Choroid plexus epithelial cell (primary cell): ENCODE measurements at places on chromosomes 4 and X.

GRCh38 chr4:77097611-77098010 lies 21.8 kb upstream of the CCNI start:
- DNase-seq, result no peak

DNA sequence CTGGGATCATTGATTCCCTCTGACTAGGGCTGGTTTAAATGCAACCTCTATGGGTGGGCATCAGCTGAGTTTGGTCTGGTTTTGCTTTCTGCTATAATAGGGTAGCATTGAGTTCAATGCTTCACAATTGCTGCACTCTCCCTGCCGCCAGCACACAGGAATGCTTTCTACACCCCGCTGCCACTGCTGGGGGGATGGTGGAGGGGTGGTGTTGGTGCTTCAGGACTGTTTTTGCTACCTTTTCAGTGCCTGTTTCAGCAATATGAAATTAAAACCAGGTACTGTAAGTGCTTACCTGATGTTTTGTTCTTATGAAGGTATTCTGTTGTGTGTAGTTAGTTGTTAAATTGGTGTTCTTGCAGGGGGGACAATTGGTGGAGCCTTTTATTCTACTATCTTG lies 67.7 kb downstream of the GNL3L start:
- DNase-seq, result no peak

- peak; percentile 44 for DNase-seq
These were observed 249.4 kb downstream of the ARHGAP10 start for GRCh38 chr4:147981305-147981704.

GRCh38 chrX:70907900-70908299 lies 611 bp downstream of the TEX11 start:
- no peak for DNase-seq

- no peak for DNase-seq
These were observed 38.4 kb upstream of the ENPP6 start for GRCh38 chr4:184255871-184256642.

DNA sequence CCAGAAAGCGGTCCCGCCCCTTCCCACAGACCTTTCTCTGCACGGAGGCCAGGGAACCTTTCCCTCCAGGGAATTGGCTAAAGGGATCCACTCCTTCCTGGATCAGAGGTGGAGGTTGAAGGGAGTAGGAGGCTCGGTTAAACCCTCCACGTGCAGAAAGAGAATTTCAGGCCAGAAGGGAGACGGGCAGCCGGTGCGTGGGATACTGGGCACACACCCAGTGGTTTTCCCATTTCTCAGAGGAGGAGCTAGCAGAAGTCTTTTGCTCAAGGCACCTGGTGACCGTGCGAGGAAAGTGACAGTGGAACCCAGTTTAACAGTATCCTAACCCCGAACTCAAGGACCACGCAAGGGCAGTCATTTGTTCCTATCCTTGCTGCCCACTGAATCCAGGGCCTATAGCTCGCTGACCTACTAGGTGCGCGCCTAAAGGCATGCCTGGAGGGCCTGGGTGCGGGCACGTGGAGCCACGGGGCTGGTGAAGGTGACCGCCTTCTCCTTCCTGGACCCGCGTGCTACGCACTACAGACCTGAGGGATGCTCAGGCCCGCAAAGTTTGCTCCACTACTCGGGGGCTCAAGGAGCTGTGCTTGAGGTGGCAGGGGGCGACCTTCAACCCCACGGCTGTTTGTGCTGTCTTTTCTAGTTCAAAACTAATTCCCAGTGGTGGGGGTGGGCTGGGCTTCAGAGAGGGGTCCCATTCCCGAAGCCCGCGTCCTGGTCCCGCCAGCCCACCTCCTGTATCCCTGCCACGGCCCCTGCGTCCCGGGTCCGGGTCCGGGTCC lies 587 bp upstream of the AFF2 start:
- no peak for DNase-seq

DNA sequence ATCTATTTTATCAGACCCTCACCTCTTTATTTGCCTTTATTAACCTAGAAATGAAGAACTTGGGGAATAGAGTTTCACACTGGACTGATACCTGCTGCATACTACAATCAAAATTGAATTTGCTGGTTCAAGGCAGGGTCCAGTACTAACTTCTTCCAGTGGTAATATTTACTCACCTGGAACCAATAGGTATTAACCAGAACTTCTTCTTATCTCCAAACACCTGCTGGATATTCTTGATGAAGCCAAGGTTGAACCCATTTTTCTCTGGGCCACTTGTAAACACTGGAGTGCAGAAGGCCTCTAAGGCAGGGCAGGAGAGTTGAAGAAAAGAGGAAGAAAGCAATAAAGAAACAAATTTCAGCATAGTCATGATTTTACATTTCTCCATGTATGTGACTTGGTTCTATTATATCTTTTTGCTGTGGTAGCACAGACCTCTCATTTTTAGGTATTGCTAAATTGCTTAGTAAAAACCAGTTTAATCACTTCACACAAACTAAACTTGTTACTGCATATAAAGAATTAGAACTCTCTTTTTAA lies 101.1 kb downstream of the ZDHHC15 start:
- no peak for DNase-seq

DNA sequence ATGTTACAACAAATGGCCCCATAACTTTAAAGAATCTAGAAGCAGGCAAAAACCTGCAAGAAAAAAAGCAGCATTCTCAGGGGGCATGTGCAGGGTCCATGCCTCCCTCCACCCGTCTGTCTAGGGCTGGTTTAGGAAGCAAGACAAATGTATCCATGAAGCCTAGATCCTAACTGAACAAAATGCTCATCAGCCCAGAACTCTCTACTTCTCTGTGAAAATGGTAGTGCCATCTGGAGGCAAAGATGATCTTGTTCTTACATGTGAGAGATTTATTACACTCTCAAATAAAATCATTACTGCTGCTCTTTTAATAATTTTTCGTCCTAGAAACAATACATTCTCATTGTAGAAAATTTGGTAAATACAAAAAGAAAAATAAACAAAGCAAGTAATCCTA lies 26.7 kb downstream of the NR3C2 start:
- DNase-seq, result peak; percentile 50

GRCh38 chr4:55993994-55994663 lies 45.4 kb downstream of the CEP135 start:
- no peak for DNase-seq

DNA sequence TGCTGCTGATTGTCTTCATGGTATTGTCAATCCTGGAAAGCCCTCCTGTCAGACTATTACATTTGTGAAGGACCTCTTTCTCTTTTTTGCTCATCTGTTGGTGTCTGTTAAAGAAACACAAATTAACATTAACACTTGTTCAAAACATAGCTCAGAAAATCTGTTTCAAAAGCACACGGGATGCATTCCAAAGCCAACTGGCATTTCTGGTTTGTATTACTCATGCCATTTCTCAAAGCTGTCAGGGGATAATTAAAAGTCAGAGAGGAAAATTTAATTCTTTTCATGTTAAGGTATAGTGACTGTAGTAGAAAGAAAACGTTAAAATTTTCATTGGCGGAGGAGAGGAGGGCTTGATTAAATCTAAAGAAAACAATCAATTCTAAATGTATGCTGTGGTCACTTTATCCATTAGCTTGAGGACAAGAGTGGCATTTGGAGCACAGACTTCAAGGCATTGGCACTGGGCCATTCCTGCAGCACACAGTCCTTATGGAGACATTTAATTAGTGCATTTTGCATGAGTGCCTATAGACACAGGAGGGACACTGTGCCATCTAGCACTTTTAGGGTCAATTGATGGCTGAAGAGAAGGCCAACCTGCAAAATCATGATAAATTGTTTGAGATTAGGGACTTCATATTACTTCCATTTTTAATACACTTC lies 21.2 kb upstream of the GLRA2 start:
- no peak for DNase-seq

GRCh38 chr4:76272073-76272472 lies 20.6 kb downstream of the FAM47E start:
- DNase-seq, result no peak

DNA sequence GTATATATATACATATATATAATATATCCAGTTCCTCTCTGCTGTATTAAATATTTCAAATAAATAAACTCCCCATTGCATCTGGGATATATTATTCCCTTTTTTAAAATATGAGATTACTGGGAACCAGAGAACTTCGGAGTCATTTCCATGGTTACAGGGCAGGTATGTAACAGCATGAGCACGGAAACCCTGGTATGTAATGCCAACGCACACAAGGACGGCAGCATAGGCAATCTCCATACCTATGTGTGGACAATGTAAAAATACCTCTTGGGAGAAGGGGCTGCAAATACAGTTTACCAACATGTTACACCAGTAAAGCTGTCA lies 62.8 kb downstream of the NUDT10 start:
- DNase-seq, result no peak

GRCh38 chr4:146916479-146917076 lies 29.1 kb downstream of the TTC29 start:
- DNase-seq, result peak; percentile 69

DNA sequence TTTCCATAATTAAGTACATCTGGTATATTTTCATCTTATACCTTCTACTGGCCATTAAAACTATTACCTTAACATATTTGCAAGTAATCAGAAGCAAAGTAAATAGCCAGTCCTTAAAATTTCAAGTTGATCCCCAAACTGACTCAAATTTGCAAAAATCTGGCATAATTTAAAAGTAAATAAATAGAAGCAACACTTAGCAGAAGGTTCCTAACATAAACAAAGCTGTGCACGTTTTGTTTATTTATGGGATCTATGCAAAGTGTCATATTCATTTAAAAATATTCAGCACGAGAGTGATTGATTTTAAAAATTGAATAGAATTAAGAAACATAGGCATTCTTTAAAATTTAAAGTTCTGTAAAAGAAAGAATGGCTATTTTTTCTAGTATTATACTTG lies 9.8 kb upstream of the CXXC4 start:
- DNase-seq, result no peak

- DNase-seq, result no peak
These were observed 21.1 kb downstream of the MAGEB16 start for GRCh38 chrX:35819241-35819640.

- DNase-seq, result peak; percentile 100
These were observed 435.8 kb downstream of the SPRY1 start for GRCh38 chr4:123832173-123833026.
